A375 (cell line): ENCODE measurements at places on chromosomes 5 and 9. TPM values are rescaled to one million over a fixed set of nuclear protein-coding genes. Genes with fewer than 3 reads are reported as not detected.

Gene TENT4A
- total RNA-seq: 22.9 and 23.3 TPM in 2 replicates

Gene MYMK
- total RNA-seq: not detected in 2 replicates

Gene ANKRD20A1
- total RNA-seq: 0.49 and 1.2 TPM in 2 replicates

Gene FST
- 185 and 194 TPM in 2 replicates for total RNA-seq
